DMS79 (cell line): ENCODE measurements at places on chromosomes 2 and 18.
A peak's percentile ranks its signal among the peaks of the same experiment; 100 is the strongest.

- no peak for DNase-seq
Observed at GRCh38 chr2:13714466-13714865, 918.1 kb upstream of the LRATD1 start.

DNA sequence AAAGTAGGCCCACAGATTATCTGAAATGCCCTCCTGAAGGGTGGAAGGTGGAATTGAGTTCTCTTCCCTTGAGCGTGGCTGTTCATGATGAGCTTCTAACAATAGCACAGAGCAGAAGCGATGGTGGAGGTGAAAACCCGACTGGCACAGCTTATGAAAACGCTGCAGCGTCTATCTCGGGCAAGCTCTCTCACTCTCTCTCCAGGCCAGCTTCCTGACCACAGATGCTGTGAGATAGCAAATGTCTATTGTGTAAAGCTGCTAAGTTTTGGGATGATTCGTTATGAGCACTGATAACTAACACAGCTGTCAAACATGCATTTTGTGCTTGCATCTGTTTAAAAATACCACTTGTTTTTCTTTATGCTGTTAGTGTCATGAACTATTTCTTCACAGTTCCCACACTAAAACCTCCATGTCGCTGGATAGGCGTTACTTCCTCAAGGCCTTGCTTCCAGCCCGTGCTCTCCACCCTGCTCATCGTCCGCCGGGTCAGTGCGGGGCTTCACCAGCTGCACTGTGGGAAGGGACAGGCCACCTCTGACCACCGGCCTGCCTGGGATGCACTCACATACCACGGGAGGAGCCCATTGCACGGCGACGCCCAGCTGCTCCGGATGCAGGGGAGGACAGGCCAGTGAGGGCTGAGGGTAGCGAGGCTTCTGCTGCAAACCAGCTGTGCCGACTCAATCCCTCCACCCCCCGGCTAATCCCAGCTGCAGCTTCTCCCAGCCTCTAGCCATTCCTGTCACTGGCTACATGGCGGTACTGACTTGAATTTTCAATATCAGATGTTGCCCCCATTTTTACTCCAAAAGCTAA is 60.0 kb upstream of the OTOS start:
- DNase-seq = no peak

DNA sequence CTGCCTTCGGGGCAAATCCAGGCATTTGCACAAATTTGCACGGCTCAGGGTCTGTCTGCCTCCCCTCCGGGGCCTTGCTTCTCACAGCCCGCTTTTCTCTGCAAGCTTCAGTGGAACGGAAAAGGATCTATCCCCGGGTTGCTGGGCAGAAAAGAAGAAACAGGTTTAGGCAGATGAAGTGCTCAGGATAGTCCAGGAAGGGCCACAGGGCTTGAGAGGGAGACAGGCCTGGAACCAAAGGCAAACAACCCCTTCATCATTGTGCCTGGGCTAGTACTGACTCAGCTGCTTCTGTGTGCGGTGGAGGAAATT is 347.8 kb upstream of the TNP1 start:
- no peak for DNase-seq

- DNase-seq = no peak
Observed at GRCh38 chr2:160934263-160934662, 226.0 kb upstream of the TANK start.

DNA sequence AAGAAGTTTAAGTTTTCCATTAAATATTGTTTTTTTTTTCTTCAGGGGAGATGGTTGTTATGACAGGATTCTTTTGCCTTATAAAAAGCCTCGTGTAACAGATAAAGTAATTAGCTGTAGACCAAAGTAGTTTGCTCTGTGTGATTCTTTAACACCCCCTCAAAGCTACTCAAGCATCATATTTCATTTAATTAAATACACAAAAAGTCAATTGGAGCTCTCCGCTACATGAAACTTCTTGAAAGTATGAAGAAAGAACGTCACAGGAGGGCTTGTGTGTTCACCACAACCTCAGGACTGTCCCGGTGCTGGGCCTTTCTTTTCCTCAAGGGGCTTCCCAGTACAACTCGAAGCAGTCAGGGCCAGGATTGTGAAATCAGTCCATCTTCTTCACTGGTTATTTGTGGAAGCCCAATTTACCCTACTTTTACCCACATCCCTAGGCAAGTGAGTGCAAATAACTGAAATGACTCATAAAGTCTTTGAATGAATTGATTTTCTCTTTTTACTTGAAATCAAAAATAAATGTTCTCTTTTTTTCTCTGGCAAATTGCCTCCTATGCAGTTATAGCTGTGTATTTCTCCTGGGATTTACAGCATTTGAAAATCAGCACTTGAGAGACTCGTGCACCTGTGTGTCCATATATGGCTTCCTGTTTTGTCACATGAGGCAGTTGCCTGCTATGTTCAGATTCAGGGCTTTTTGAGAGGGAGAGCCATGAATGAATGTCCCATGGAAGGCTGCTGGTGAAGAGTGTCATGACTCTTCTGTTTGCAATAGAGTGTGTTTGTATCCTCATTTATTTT is 48.6 kb downstream of the LINC00305 start:
- DNase-seq = peak; percentile 18

DNA sequence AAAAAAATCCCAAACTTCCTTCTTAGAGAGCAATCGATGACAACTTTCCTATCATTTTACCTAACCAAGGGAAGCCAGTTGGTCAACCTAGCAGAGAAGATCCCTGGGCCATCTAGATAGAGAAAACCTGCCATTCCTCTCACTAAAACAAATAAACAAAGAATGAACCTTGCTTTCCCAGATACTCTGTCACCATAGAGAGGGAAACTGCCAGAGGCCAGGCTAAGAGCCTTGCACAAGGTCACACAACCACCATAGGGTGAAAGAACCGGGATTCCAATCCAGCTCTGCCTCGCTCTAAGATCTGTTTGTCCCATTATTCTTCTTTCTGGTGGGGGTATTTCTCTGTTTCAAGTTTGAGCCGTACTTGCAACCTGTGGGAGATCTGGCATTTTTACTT is 154.6 kb downstream of the CYRIA start:
- no peak for DNase-seq

DNA sequence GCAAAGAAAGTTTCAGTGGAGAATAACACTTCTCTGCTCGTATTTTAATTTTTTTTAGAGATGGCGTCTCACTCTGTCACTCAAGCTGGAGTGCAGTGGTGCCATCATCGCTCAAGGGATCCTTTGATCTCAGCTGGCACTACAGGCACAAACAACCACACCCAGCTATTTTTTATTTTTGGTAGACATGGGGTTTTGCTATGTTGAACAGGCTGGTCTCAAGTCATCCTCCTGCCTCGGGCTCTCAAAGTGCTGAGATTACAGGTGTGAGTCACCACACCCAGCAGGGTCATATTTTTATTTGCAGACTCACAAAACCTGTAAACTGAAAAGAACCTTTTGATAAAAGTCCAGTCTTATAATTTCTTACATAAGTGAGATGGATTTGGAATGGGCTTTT is 2.6 kb downstream of the TRAK2 start:
- DNase-seq = no peak
